Stimulated activated CD4-positive, alpha-beta T cell treated with anti-CD3 and anti-CD28 coated beads, Interleukin-1b, Interleukin-23, amount 100 ng/mL, for 4 hours (primary cell): ENCODE measurements at places on chromosomes 7 and 10.

DNA sequence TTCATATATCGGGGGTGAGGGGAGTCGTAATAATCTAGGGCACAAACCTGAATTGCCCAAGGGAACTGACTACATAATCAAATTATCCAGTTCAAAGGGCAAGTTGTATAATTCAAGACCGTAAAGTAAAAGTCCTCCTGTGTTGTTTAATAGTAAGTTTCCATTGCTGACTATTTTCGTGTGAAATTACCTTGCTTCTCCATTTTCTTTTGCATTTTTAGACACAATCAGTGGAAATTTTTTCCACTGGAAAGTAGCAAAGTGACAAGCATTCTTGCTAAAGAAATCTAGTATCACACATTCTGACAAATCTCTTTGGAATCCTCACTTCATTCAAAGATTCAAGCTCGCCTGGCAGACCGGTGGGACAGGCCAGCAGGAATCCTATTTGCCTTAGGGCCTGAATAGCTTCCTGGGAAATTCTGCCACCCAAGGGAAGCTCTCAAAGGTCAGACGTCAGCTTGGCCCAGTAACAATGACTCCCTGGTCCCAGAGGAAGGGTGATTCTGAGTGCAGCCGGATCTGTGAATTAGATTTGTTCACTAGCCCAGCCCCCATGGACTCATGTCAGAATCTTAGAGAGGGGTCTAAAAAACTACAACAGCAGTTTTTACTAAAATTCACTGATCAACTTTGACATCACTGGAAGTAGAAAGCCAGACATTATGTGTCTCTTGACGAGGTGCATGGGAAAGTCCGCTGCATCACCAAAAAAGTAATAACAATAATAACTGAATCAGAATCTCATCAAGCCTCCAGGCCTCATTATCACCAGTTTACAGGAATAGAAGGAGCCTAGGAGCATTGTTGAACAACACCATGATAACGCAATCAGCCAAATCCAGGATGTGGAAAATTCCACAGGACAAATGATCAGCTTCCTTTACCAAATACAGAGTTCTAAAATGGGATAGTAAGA lies 161.0 kb downstream of the SKIDA1 start:
- DNase-seq = no peak

DNA sequence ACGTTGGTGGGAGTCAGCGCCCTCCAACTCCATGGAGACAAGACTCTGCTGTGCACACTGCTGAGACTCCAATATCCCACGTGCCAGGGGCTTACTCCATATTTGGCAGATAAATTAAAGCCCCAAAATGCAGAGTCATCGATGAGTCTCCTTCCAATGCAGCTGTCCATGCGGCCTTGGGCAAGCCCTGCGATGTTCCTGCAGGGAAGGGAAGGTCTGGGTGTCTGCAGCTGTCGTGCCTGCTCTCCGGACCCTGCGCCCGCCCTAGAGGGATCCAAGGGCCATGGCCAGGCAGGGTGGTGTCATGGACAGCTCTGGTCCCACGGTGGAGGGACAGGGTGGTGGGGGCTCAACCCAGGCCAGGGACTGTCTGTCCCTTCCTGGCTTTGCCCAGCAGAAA lies 185.2 kb downstream of the PTPRN2 start:
- DNase-seq = no peak

GRCh38 chr7:125847055-125847454 lies 917.4 kb upstream of the POT1 start:
- DNase-seq = no peak

DNA sequence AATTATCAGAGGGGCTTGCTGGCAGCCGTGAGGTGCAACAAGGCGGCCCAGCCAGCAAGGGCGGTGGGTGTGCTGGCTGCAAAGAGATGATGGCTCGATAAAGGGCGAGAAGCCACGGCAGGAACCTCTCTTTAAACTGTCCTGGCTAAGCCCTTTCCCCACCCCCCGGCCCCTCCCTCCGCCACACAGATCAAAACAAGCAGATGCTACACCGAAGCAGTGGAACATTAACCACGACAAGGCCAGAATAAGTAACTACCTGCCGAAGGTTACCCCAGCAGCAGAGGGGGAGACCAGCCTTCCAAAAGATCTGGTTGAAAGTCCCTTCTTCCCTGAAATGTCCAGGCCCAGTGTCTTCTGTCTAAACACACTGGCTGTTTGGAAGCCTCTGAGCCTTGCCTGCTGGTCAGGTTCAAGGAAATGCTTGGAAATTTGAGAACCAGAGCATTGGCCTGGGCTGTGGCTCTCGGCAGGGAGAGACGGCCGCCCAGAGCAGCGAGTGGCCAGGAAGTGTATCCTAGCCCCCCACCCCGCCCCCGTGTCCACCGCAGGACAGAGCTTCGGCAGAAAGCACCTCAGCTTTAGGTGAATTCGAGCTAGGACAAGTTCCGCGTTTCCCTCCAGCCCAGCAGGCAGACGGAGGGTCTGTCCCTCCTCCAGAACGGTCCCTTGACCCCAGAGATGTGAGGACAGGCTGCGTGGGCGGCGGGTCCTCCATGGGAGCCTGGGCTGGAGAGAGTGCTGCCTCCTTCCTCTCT lies 2.1 kb downstream of the FAM20C start:
- no peak for DNase-seq

GRCh38 chr10:45023426-45023825 lies 22.7 kb downstream of the ZNF22 start:
- no peak for DNase-seq

- no peak for DNase-seq
Measured at GRCh38 chr10:123897146-123897545, 5.5 kb upstream of the CPXM2 start.

DNA sequence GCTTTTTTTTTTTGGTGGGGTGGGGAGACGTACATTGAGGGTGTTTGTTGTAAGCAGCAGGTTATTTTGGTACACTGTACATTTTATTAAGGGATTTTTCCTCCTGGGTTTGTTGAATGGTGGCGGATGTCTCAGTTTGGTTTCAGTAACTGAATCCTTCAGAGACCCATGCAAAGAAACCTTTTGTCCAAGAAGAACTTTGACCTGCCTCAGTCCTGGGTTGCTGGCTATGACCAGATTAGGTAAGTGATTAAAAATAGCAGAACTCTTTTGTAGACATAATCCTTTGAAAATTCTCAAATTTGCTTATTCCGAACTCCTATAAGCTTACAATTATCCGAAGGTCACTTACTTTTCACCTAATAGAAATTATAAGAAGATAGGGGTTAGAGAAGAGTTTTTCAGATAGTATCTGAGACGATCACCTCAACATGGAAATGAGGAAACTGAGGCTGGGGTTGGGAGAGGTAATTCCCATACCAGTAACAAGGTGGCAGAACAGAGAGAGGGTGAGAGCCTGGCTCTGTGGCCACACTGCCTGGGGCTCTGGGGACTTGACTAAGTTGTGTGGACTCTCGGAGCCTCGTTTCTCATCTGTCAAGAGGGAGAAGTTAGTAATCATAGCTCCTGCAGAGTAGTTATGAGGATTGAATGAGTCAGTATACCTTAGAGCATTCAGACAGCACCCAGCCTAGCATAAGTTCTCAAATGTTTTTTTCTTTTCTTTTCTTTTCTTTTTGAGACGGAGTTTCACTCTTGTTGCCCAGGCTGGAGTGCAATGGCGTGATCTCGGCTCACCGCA lies 87.4 kb downstream of the CCNY start:
- no peak for DNase-seq

GRCh38 chr10:129758207-129759021 lies 205.7 kb downstream of the EBF3 start:
- no peak for DNase-seq

GRCh38 chr10:70566515-70567290 lies 35.8 kb downstream of the PRF1 start:
- DNase-seq = no peak

GRCh38 chr10:124095096-124095495 lies 1.7 kb upstream of the CHST15 start:
- DNase-seq = no peak

DNA sequence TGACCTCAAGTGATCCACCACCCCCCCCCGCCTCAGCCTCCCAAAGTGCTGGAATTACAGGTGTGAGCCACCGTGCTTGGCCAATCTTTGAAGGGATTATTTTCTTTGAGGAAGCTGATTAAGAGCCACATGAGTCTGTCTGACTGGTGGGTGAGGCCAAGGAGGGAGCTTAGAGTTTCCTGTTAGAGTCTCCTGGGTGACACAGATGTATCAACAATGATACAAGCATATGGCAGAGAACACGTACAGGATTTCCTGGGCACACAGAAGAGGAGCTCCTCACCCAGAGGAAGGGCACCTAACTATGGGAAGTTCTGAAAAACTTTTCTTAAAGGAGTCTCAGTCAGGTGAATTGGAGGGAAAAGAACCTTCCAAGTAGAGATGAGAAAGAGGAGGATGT lies 69.4 kb downstream of the GOLGA7B start:
- DNase-seq = no peak

GRCh38 chr7:120775755-120776154 lies 82.2 kb downstream of the TSPAN12 start:
- no peak for DNase-seq

- no peak for DNase-seq
Measured at GRCh38 chr7:148505645-148506375, 84.8 kb upstream of the C7orf33 start.

- no peak for DNase-seq
Measured at GRCh38 chr7:50358041-50358705, 53.7 kb downstream of the IKZF1 start.

- DNase-seq = no peak
Measured at GRCh38 chr7:112462236-112462635, 12.0 kb downstream of the IFRD1 start.

DNA sequence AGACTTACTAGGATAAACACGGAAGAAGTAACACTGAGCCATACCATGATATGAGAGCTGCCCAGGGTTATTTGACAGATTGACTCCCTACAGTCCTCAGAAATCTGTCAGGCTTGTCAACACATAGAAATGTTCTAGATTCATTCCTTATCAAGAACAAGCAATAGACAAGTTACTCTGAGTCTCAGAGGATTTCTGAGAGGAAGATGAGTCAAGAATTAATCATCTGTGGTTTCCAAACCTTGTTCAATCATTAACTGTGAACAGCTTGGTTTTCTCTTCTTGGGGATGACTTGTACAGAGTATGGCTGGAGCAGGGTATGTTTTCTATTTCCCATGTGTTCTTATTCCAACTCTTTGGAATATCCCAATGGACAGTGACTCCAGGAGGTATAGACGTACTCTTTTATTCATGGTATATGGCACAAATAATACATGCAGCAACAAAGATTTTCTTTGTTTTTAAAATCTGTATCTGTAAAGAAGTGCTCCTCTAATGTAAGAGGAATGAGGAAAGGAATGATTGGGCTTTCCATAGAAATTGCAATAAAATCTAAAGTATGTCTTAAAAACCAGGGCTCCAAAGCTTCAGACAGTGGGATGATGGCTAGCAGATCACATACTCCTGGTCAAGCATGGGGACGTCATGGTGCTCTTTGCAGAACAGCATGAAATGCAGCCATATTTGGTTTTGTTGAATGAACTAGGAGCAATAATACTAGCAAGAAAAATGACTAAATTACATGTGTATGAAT lies 11.9 kb upstream of the SFR1 start:
- no peak for DNase-seq

GRCh38 chr10:672992-673391 lies 16.5 kb downstream of the DIP2C start:
- DNase-seq = no peak

GRCh38 chr7:140294454-140294853 lies 103.9 kb downstream of the SLC37A3 start:
- DNase-seq = no peak

- DNase-seq = no peak
Measured at GRCh38 chr7:89401099-89401498, 605.6 kb upstream of the TEX47 start.

DNA sequence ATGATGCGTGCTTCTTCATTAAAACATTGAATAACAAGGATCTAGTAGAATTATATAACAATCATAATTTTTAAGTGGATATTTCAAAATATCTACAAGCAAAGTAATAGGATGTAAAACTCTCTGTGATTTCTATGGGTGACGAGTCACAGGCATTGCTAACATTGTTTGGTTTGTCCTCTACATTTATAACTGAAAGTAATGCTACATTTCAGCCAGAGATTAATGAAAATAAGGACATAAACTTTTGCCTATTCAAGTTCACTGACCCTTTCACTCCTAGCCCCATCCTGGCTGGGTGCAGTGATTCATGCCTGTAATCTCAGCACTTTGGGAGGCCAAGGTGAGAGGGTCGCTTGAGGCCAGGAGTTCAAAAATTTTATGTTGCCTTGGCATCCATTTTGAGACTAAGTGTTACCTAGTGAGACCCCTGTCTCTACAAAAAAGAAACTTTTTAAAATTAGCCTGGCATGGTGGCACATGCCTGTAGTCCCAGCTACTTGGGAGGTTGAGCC lies 38.4 kb upstream of the HSPA12A start:
- DNase-seq = no peak

DNA sequence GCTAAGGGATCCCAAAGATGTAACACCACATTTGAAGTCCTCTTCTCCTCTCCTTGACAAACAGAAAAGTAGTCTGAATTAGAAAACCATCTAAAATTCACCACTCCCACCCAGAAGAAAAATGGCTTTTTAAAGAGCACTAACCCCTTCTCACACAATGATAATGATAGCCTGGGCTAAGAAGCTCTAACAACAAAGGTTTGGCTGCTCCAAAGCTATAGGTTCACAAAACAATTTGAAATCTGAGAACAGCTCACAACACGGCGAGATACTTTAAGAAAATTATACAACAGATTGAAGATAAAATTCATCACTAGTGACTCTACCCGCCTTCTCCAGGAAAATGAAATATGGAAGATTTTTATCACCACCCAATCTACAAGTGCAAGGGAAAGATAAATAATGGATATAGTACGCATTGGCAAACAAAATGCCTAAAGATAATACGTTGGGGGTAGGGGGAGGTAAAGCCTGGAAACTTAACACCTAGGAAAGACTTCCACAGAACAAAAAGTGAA lies 7.4 kb downstream of the ITGB1 start:
- DNase-seq = no peak

DNA sequence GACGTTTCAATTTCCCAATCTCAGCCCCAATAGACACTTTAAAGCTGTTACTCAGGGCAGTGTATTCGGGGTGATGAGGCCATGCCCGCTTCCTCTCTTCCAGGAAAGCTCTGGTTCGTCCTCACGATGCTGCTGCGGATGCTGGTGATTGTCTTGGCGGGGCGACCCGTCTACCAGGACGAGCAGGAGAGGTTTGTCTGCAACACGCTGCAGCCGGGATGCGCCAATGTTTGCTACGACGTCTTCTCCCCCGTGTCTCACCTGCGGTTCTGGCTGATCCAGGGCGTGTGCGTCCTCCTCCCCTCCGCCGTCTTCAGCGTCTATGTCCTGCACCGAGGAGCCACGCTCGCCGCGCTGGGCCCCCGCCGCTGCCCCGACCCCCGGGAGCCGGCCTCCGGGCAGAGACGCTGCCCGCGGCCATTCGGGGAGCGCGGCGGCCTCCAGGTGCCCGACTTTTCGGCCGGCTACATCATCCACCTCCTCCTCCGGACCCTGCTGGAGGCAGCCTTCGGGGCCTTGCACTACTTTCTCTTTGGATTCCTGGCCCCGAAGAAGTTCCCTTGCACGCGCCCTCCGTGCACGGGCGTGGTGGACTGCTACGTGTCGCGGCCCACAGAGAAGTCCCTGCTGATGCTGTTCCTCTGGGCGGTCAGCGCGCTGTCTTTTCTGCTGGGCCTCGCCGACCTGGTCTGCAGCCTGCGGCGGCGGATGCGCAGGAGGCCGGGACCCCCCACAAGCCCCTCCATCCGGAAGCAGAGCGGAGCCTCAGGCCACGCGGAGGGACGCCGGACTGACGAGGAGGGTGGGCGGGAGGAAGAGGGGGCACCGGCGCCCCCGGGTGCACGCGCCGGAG lies 2.6 kb downstream of the GJD4 start:
- DNase-seq = no peak

GRCh38 chr10:16520900-16521299 lies 779 bp downstream of the C1QL3 start:
- no peak for DNase-seq
